ENCODE measurements at places on chromosomes 7 and 10.

DNA sequence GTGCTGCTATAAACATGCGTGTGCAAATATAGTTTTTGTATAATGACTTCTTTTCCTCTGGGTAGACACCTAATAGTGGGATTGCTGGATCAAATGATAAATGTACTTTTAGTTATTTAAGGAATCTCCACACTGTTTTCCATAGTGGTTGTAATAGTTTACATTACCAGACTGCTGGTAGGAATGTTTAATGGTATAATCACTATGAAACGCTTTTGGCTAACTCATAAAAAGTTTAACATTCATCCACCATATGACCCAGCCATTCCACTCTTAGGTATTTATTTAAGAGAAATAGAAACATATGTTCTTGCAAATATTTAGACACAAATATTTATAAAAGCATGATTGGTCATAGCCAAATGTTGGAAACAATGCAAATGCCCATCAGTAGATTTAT is 32.1 kb upstream of the TFEC start:
- no peaks in the 10 kb centered on the region for H3K36me3 ChIP-seq
- H3K4me3 ChIP-seq: no peak overlapping the region
- H3K4me1 ChIP-seq: no peaks in the 10 kb centered on the region
- H3K27me3 ChIP-seq: no peaks in the 10 kb centered on the region
- DNase-seq: no peak

- no peak overlapping the region for H3K4me3 ChIP-seq
- no peaks in the 10 kb centered on the region for H3K4me1 ChIP-seq
- DNase-seq: no peak
- no peaks in the 10 kb centered on the region for H3K27me3 ChIP-seq
- no peaks in the 10 kb centered on the region for H3K36me3 ChIP-seq
Measured at GRCh38 chr7:18916826-18917225, 200.6 kb downstream of the TWIST1 start.

GRCh38 chr7:146074195-146074765 is 42.3 kb upstream of the CNTNAP2 start:
- no peaks in the 10 kb centered on the region for H3K4me1 ChIP-seq
- no peak overlapping the region for H3K4me3 ChIP-seq
- no peak for DNase-seq
- H3K36me3 ChIP-seq: no peaks in the 10 kb centered on the region
- no peak overlapping the region for H3K27ac ChIP-seq
- H3K27me3 ChIP-seq: no peaks in the 10 kb centered on the region

- H3K27me3 ChIP-seq: no peaks in the 10 kb centered on the region
- H3K4me1 ChIP-seq: no peaks in the 10 kb centered on the region
- no peak overlapping the region for H3K4me3 ChIP-seq
- H3K36me3 ChIP-seq: peaks cover 17% of the 10 kb centered on the region
- H3K27ac ChIP-seq: no peak overlapping the region
Measured at GRCh38 chr7:158738841-158739240, 34.2 kb upstream of the NCAPG2 start.

DNA sequence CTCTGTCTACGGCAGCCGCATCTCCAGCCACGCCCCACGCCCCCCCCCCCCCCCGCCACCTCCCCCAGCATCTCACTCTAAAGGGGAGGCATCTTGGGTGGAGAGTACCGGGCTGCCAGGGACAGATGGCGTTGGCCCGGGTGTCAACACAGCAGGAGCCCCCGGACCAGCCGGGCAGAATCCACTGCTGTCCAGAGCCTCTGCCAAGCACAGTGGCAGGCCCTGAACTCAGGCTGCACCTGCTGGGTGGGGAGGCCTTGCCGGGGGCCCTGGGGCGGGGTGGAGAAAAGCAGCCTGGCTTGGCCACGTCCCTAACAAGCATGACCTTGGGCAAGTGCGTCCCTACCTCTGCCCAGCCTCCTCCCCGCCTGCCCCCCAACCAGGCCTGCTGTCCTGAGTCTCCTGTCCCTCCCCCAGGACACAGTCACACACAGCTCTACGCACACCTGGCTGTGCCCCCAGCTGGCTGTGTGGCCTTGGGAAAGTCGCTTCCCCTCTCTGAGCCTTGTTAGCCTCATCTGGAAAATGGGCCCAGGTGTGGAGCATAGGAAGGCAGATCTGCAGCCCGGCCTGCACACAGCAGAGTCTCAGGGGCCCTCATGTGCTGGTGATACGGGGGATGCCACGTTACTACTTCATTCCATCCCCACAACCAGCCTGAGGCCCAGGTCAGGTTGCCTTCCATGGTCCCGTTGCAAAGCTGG is 45.2 kb downstream of the MICALL2 start:
- DNase-seq: no peak
- no peaks in the 10 kb centered on the region for H3K36me3 ChIP-seq
- no peaks in the 10 kb centered on the region for H3K4me1 ChIP-seq

DNA sequence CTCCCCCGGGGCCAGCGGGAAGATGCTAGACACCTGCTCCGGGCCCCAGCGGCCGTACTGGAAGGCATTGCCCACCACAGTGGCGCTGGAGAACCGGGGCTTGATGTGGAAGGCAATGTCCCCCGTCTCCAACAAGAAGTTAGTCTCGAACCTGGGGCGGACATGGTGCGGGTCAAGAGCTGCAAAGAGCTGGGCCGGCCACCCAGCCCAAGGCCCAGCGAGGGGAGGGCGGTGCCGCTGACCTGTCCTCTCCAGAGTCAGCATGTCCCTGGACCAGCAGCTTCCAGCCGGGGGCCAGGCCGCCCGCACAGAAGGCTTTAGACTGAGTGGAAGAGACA is 551 bp downstream of the GRIFIN start:
- no peak for DNase-seq
- H3K27ac ChIP-seq: no peak overlapping the region
- H3K36me3 ChIP-seq: no peaks in the 10 kb centered on the region
- H3K4me1 ChIP-seq: peaks cover 25% of the 10 kb centered on the region
- H3K27me3 ChIP-seq: no peaks in the 10 kb centered on the region

DNA sequence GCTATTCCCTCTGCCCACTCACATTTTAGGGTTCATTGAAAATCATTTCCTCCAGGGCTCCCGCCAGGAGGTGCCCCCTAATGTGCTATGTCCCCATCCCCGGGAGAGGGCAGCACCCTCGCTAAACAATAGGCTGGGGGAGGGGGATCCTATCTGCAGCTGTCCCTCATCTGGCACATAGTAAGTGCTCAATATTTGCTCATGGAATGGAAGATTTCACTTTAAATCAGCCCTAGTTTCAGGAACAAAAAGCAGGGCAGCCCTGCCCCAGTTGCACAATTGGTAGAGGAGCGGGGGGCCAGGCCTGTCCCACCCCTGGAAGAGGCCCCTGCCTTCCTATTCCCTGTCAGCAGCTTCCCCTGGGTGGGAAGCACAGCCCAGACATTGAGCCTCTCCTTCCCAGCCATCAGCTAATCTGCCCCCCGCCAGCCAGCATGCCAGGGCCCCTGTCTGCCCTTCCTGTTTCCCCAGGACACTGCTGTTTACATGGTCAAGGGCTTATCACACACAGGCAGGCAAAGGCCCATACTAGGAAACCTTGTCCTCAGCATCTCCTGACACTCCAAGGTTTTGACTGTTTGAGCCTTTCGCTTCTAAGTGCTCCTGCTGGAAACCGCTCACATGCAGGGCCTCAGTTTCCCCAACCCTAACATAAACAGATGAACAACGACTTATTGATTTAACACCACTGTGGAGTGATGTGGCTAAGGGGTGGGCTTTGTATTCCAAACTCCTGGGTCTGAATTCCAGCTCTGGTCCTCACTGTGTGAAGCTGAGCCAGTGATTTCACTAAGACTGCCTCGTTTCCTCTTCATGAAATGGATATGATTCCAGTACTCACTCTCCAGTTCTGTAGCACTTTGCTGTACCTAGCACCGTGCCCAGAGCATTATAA is 130.7 kb upstream of the ZMIZ1 start:
- DNase-seq: no peak
- no peaks in the 10 kb centered on the region for H3K4me1 ChIP-seq
- no peak overlapping the region for H3K27ac ChIP-seq
- no peaks in the 10 kb centered on the region for H3K36me3 ChIP-seq
- H3K4me3 ChIP-seq: no peak overlapping the region
- no peaks in the 10 kb centered on the region for H3K27me3 ChIP-seq

- no peaks in the 10 kb centered on the region for H3K36me3 ChIP-seq
- H3K4me3 ChIP-seq: no peak overlapping the region
- no peaks in the 10 kb centered on the region for H3K4me1 ChIP-seq
Measured at GRCh38 chr10:120689777-120690529, 161.2 kb upstream of the WDR11 start.

DNA sequence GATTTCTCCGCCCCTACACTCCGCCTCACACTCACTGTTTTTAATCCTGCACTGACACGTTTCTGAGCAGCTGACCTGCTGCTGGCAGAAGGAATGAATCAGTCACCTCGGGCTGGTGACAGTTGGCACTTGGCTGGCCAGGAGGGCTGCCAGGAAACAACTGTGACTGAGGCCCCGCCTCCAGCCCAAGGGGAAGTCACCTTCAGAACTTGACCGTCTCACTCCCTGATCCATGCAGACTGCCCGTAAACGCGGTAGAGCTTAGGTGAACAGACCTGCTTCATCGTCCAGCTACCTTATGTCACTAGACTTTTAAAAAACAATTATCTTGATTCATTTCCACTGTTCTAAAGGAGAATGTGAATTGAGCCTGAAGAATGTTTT is 107.5 kb downstream of the DOCK1 start:
- peak; percentile 42 for DNase-seq
- H3K27ac ChIP-seq: peak overlapping the region; percentile 67
- H3K4me1 ChIP-seq: peaks cover 21% of the 10 kb centered on the region
- H3K27me3 ChIP-seq: no peaks in the 10 kb centered on the region

DNA sequence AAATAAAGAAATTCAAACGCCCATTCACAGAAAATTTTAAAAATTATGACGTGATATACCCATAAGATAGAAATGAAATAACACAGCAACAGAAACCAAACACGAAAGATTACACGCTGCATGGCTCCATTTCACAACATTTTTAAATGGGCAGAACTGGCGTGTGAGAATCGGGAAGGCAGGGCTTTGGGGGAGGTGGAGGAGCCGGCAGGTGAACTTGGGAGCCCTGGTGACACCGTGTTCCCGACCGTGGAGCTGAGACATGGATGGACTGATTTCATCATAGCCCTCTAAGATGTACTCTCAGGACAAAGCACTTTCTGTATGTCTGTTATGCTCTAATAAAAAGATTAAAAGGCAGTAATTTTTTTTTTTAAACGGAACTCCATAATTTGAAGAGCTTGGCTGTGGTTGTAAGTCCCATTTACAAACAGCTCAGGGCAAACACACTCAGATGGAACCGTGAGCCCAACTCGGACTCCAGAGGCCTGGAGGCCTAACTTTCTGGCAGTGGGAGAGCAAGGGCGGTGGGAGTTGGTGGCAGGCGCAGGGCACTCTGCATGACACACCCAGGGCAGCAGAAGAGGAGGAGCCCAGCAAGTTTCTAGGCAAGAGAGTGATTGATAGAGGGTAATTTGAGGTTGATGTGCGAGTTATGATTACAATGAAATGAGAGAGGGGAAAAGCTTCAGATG is 203.4 kb downstream of the MAD1L1 start:
- H3K36me3 ChIP-seq: no peaks in the 10 kb centered on the region
- no peaks in the 10 kb centered on the region for H3K4me1 ChIP-seq
- H3K27ac ChIP-seq: no peak overlapping the region
- no peak for DNase-seq

DNA sequence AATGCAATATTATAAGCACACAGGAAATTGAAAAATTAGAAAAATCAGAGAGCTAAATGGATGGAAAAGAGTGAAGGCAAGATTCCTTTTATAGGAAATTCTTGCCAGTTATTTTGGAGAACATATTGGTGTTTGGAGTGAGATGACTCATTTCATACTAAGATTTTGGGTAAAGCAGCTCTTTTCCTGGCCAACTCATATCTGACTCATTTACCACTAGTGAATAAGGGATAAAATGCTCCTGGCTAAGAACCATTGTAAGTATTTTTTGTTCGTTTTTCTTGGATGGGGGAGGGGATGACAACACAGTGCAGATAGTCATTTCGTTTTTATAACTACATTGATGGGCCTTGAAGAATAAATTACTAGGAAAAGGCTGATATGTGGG is 139.3 kb downstream of the TWIST1 start:
- H3K27ac ChIP-seq: peak overlapping the region; percentile 62
- H3K36me3 ChIP-seq: no peaks in the 10 kb centered on the region
- 0 out of 2 replicates have a peak, but pooled peaks cover 5% of the 10 kb centered on the region for H3K4me1 ChIP-seq
- H3K4me3 ChIP-seq: no peak overlapping the region
- DNase-seq: no peak
- H3K27me3 ChIP-seq: no peaks in the 10 kb centered on the region

- no peak overlapping the region for H3K4me3 ChIP-seq
- H3K36me3 ChIP-seq: no peaks in the 10 kb centered on the region
- H3K27me3 ChIP-seq: peaks cover 7% of the 10 kb centered on the region
- H3K27ac ChIP-seq: no peak overlapping the region
- DNase-seq: no peak
Measured at GRCh38 chr10:100886963-100887362, 25.8 kb upstream of the SLF2 start.
